ENCODE measurements at places on chromosomes 2 and 18.

DNA sequence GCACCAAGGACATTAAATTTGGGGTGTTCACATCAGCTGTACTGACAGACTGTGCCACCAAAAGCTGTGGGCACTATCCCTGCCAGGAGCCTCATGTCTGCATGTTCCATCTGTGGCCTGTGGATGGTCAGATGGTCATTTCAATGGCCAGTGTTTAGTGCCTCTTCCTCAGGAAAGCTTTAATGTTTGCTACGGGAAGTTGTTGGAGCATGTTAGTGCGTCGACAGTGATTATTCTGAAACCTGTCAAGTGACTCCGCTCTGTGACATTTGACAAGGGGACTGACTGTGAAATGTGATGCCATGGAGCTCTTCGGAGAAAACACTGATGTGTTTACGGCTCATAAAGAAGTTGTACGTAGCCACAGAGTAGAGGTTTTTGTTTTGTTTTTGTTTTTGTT is 18.7 kb upstream of the RGPD4 start:
- no peak for DNase-seq

DNA sequence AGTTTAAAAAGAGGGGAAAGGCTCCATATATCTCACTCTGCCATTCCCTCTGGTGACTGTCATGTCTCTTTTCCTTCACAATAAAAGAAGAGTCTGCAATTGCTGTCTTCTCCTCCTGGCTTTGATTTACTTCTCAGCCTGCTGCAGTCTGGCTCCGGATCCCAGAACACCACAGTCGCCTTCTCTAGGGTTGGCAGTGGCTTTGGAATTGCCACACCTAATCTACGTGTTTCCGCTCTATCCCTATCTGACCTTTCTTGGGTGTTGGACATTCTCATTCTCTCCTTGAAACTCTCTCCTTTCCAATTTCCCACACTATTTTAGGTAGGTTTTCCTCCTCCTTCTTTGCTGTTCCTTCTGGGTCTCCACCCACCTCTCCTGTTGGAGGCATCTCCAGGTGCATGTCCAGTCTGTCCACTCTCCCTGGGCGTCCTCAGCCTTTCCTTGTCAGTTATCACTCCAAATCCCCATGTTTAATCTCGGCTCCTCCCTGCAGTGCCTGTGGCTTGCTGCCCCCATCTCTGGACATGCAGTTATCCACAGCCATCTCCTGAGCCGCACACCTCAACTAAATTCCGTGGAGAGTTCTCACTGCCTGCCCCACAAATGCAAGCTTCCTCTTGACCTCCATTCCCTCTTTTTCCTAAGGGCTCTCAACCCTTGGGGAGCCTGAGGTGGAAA is 112.8 kb downstream of the KCTD1 start:
- DNase-seq = no peak

- no peak for DNase-seq
Measured at GRCh38 chr2:80238692-80239469, 65.7 kb downstream of the LRRTM1 start.

DNA sequence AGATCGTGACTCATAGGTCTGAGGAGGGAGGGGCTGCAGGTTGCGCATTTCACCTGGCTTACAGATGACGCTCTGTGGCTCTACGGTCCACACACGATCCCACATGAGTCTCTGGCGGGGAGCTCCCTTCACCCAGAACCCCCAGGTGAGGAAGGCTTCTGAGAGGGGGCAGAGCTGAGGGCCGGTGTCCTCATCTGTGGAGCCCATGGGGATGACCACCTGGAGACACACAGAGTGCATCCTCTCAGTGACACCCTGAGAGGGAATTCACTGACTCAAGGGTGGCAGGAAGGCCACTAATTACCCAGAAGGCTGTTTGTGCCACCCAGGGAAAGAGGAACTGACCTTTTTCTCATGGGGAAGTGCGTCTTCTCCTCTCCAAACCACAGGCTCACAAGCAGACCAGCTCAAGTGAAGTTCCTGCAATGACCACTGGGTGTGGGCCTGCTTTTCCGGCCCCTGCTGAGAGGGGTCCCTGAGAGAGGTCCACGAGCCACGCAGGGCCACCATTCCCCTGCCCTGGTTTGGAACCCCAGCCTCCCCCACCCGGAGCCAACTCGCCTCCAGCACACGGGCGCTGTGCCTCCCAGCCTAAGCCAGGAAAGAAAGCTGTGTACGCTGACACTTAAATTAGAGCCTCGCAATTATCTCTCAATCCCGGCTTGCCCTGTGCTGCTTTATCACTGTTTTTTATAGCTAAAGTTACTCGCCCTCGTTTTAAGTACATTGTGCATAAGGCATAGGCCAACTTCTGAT is 114.1 kb downstream of the BCL11A start:
- no peak for DNase-seq

- DNase-seq = no peak
Measured at GRCh38 chr18:21684731-21685130, 19.8 kb downstream of the ABHD3 start.

- DNase-seq = no peak
Measured at GRCh38 chr2:17545680-17546613, 5.5 kb downstream of the VSNL1 start.

DNA sequence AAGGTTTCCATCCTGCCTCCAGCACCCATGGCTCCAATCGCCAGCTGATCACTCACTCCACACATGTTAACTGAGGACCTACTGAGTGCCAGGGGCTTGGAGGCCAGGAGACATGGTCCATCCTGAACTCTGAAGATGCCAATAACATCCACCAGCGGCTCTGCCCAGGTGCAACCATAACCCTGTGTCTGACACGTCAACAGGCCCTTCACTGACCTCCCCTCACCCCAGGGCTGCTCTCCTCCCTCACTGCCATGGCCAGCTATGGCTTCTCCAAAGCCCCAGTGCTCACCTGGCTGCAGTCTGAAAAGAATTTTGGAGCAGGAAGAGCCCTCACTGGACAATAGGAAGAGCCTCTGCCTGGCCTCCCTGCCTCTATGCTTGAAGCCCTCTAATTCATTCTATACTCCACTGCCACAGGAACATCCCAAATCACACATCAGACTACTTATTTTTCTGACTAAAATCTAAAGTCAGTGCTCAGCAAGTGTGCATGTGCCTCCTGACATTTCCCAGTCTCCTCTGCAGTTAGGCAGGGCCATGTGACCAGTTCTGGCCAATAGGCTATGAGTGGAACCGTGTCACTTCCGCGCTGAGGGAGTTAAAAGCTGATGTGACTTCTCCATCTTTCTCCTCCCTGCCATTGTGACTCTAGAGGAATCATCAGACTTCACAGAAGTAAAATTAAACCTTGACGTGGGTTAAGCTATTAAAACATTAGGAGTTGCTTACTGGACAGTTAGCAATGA is 37.2 kb downstream of the ZBTB7C start:
- no peak for DNase-seq

DNA sequence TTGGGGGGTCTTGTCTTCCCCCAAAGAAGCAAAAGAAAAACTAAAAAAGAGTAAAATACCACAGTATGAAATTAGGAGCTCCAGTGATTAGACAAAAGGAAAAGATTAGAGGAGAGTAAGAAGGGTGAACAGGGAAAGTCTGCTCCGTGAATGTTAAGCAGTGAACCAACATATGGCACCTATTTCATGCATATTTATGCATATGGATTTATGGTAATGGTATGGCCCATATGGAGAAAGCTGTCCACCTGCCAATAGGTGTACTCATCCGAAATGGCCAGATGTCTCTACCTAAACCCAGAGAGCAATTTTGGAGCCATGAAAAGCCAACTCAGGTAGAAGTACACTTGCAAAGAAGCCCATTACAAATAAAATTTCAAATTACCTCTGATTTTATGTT is 404.0 kb upstream of the RAB6C start:
- no peak for DNase-seq

- no peak for DNase-seq
Measured at GRCh38 chr18:13006531-13007247, 15.5 kb downstream of the CEP192 start.

- DNase-seq = no peak
Measured at GRCh38 chr2:30218338-30218713, 13.0 kb upstream of the LBH start.

Data from activated T-helper 9 cell treated with anti-CD3 and anti-CD28 coated beads, Interleukin-2, amount 50 U/mL, for 16 hours (primary cell).